ENCODE measurements at places on chromosomes 7 and 10.

GRCh38 chr7:50637725-50638643, 72.8 kb upstream of the DDC start:
- no peak for DNase-seq

GRCh38 chr10:92486637-92487036, 87.3 kb downstream of the IDE start:
- DNase-seq, result no peak

DNA sequence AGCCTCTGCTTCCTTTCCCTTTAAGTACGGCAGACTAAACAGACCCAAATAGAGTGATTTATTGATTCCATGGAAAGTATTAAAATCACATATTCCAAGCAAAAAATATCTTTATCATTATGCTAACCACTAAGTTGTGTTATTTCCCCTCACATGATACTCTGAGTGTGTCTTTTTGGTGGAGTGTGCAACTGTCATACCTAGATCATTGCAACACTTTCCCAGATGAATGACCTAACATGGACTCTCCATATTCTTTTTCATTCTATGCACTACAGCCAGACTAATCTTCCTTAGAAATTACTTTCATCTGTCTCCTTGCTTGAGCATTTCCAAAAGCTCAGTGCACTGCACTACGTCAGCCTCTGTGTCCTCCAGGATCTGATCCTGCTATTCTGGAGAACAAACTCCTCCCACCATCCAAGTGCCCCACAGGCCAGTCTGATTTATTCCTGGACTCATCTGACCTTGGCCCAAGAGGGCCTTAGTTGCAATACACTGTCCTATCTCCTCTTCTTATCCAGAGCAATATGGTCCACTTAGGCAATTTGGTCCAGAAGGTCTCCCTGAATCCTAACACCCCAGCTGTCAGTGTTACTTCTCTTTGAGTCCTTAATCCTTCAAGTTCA, 263.3 kb upstream of the KLF6 start:
- DNase-seq, result no peak

DNA sequence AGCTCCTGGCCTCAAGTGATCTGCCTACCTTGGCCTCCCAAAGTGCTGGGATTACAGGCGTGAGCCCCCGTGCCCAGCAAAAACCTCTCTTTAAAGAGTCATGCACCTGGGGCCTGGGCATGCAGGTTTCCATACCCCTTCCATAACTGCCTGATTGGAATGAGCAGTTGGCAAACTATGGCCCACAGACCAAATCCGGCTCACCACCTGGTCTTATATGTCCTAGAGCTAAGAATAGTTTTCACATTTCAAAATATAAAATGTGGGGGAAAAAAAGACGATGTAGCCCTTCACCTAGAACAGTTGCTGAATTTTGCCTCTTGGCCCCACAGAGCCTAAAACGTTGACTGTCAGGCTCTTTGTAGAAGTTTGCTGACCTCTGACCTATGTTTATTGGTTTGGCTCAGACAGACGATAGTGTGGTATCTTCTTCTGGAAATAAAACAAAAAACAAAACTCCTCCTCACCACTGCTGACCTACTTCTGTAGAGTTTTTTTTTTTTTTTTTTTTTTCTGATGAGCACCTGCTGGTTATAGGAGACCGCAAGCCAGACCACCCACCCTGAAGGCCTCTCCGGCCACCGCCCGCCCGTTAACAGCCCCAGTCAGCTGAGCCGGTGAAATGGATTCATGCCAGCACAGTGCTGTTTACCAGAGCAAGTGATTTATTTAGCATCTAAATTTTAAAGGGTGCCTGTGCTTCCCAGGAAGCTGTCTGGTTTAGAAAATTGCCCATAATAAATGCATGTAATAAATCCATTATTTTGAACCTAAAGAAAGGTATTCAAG, 33.5 kb upstream of the SFRP5 start:
- no peak for DNase-seq

DNA sequence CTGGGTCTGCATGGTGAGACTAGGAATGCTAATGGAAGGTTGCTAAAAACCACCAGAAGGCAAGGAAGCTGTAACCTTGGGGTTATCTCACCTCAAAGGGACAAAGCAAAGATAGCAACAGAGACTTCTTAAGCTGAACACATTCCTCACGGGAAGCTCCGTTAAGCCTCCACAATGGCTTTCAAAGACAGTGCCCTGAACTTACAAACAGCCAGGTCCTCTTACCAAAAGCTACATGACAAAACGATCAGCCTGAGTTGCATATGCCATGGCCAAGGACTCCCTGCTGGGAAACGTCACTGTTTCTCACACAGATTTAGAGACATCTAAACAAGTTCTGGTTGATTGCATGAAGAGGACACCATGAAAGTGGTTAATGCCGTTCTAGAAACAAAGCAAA, 52.7 kb downstream of the HTR5A start:
- DNase-seq, result no peak

GRCh38 chr10:110032801-110033700, 25.3 kb downstream of the ADD3 start:
- DNase-seq, result no peak

- DNase-seq, result peak; percentile 80
Measured at GRCh38 chr10:30431435-30431911, 2.5 kb upstream of the MAP3K8 start.

DNA sequence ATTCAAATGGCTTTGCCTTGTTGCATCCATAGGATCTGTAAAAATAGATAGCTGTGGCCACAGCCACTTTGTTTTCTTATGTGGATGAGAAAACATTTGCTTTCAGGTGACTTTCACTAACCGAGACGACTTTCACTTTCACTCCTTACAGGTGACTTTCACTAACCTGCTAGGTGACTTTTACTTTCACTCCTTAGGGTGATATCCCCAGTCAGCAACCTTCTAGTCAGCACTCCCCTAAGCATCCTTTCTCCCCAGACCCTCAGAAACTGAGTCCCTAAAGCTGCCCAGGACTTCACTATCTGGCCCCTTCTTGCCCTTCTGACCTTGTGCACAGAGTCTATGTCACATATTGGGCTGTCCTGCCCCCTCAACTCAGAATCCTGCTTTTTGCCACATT, 177.5 kb downstream of the RELN start:
- DNase-seq, result peak; percentile 12

All from HT-29 (cell line).